ENCODE measurements at places on chromosomes 2 and 18.

- no peak for DNase-seq
Measured at GRCh38 chr2:134253117-134253704, 661 bp upstream of the MGAT5 start.

- no peak for DNase-seq
Measured at GRCh38 chr2:222545823-222546795, 109.8 kb downstream of the FARSB start.

- no peak for DNase-seq
Measured at GRCh38 chr18:908758-909724, 4.4 kb downstream of the ADCYAP1 start.

DNA sequence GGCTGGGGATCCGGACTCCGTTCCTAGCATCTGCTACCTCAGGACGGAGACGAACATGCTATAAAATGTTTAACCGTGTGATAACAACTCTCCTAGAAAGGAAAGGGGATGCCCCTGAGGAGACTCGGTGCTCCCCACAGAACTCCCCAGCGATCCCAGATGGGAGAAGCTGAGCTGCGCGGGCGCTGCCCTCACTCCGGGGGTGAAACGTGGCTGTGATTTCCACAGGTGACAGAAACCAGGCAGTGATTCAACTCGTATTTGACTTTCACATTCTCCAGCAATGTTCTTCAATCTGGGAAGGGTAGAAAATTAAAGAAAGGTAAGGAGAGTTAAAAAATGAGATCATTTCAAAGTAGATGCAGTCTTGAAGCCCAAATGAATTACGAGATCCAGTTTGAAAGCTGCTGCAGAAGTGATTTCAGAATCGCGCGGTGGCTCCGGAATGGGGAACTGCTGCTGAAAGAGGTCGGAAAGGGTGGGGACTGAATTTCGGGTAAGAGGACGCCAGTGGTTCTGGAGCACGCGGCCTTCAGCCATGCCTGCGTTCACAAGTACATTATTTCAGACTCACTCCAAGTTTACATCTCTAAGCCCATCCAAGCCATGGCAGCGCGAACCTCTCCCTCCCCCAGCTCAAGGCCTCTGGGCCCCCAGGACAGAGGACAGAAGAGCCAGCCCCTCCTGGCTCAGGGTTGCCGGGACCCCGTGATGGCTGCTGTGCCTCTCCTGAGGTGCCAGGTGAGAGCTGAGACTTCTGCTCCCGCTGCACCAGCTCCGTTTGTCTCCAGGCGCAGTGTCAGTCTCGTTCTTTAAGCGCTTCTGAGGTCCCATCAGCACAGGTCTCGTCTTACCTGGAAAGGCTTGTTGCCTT is 39.5 kb downstream of the ADNP2 start:
- DNase-seq = no peak

GRCh38 chr2:43421194-43421593 is 174.6 kb downstream of the THADA start:
- DNase-seq = no peak

DNA sequence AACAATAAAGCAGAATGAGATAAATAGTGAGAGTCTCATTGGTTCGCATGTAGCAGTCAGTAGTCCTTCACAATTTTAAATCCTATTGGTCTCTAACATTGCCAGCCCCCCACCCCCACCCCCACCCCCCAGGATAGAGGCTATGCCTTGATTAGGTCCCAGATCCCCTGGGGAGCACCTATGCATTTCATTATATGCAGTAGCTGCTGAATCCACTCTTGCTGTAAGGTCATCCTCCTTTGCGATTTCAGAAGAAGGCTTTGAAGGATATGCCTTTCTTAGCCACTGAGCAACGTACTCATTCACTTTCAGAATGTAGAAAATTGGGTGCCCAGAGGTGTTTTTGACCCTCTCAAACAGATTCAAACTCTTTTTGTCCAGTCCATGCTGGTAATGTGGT is 382.8 kb upstream of the GALNT5 start:
- no peak for DNase-seq

DNA sequence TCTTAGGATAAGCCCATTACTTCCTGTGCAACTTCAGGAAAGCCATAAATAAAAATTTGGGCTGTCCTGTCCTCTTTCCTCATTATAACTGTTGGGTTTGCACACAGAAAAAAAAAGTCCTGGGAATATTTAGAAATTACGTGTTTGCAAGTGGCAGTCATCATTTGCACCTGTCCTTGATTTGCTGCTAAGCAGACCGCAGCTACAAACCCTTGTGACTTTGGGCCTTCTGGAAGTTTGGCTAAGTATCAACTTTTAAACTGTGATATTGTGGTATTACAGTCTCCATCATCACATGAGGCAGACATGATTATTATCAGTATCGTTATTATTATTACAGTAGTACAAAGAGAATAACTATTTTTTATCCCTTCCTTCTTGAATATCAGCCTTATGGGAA is 260.7 kb upstream of the SESTD1 start:
- DNase-seq = no peak

DNA sequence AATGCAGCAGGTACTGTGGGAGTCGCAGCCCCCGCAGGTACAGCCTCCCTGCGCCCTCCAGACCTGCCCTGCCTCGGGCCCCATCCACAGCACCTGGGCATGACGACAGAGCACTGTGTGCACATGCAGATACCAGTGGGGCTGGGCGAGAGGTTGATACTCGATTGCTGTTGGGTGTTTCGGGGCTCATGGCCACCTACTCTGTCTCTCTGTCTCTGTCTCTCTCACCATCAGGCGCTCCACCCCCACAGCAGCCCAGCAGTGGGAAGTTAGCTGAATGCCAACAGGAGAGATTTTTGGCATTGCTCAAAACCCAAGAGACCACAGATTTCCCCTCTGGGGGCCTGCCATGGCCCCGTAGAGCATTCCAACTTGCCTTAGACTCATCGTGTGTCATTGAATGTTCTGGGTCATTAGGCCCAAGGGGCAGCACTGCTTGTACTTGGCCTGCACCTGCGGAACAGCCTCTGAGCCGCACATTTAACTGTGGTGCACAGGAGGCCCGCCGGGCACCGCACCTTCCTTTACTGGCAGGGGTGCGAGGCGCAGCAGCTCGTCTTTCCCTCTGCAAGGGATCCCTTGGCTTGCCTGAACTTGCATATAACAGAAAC is 18.8 kb downstream of the KCNIP3 start:
- no peak for DNase-seq

- no peak for DNase-seq
Measured at GRCh38 chr2:53174539-53174938, 593.1 kb upstream of the CHAC2 start.

Measured in naive thymus-derived CD4-positive, alpha-beta T cell (primary cell).